ENCODE measurements at places on chromosomes 6 and 20.

DNA sequence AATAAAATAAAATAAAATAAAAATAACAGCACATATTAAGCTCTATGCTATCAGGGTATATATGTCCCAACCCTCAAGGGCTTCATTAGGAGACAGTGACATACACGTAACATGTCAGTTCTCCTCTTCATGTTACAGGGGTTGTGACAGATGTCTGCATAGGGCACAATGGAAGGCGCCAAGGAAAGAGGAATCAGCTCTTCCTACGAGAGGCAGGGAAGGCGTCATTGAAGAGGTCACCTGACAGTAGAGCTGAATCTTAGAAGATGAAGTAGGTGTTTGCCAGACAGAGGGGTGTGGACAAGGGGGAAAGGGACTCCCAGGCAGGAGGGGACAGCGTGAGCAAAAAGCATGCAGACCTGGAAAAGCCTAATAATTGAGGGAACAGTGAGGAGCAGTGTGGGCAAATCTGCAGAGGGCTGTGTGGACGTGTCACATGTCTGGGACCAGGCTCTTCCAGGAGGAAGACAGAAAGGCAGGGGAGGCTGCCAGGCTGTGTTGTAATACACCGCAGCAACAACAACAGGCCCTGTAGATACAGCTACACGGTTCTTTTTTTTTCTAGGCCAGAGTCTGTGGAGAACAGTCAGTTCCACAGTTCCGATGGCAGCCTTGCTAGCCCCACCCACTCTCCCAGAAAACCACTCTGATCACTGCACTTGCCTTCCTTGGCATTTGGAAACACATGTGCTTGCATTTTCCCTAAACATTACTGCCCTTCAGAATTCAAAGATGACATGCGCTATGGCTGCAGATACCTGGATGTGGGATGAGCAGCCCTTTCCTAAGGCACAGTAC, 2.5 kb upstream of the FKBP5 start:
- H3K4me1 ChIP-seq = peaks cover 15% of the 10 kb centered on the region
- DNase-seq = peak; percentile 93
- peak overlapping the region; percentile 47 for H3K27ac ChIP-seq
- no peaks in the 10 kb centered on the region for H3K27me3 ChIP-seq
- no peaks in the 10 kb centered on the region for H3K36me3 ChIP-seq
- no peak overlapping the region for H3K4me3 ChIP-seq

GRCh38 chr6:144339859-144340452, 54.8 kb downstream of the UTRN start:
- H3K4me3 ChIP-seq = no peak overlapping the region
- peaks cover 6% of the 10 kb centered on the region for H3K4me1 ChIP-seq
- DNase-seq = no peak
- no peak overlapping the region for H3K27ac ChIP-seq

- H3K36me3 ChIP-seq = no peaks in the 10 kb centered on the region
- no peak overlapping the region for H3K27ac ChIP-seq
- DNase-seq = no peak
- no peaks in the 10 kb centered on the region for H3K4me1 ChIP-seq
Observed at GRCh38 chr6:4451081-4451480, 315.7 kb upstream of the ECI2 start.

DNA sequence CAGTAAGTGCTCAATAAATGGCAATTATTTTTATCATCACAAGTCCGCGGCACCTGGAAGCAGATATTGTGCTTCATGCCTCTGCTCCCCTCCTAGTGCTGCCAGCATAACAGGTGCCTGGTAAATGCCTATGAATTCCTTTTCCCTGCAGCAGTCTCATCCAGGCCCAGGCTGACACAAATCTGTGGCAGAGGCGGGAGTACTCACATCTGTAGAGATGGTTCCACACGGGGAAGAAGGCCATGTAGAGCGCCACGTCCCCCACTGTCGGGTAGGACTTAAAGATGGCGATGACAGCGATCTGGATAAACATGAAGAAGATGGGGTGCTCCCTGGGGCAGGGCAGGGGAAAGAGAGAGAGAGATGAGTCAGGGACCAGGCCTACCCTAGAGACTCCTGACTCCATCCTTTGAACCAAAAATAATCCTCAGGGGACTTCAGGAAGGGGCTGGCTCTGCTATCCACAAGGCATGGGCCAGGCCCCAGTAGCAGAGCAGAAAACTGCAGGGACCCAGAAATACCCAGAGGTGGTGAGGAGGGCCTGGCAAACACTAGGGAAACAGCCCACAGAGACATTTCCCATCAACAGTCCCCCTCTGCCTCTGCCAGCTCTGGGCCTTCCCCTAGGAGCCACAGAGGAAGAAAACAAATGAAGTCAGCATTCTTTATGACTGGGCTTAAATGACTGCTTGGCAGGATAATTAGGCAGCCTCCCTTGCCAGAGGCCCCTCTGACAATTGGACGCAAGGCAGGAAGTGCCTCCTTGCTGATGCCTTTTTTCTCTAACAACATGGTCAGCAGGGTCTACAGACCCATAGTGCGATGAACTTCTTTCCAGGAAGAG, 23.0 kb downstream of the MAP1LC3A start:
- peak overlapping the region; percentile 66 for H3K27ac ChIP-seq
- no peaks in the 10 kb centered on the region for H3K4me1 ChIP-seq
- no peak overlapping the region for H3K4me3 ChIP-seq
- peaks cover 22% of the 10 kb centered on the region for H3K36me3 ChIP-seq
- no peak for DNase-seq
- no peaks in the 10 kb centered on the region for H3K27me3 ChIP-seq

- no peaks in the 10 kb centered on the region for H3K27me3 ChIP-seq
- peaks cover 3% of the 10 kb centered on the region for H3K4me1 ChIP-seq
- no peak overlapping the region for H3K4me3 ChIP-seq
- H3K27ac ChIP-seq = no peak overlapping the region
- no peak for DNase-seq
Observed at GRCh38 chr6:1633366-1634021, 23.8 kb downstream of the FOXC1 start.

- no peak overlapping the region for H3K27ac ChIP-seq
- peak overlapping the region; percentile 31 for H3K4me3 ChIP-seq
- DNase-seq = no peak
- peaks cover 2% of the 10 kb centered on the region for H3K4me1 ChIP-seq
- H3K27me3 ChIP-seq = no peaks in the 10 kb centered on the region
Observed at GRCh38 chr20:11544029-11544678, 373.5 kb upstream of the BTBD3 start.

Data from ascending aorta (tissue), 2 donors.